ENCODE measurements at places on chromosomes 11 and 22. TPM values are rescaled to one million over a fixed set of nuclear protein-coding genes. Genes with fewer than 3 reads are reported as not detected.
A peak's percentile ranks its signal among the peaks of the same experiment; 100 is the strongest.

- no peaks in the 10 kb centered on the region for H3K27me3 ChIP-seq
- no peaks in the 10 kb centered on the region for H3K4me1 ChIP-seq
- H3K27ac ChIP-seq: no peak overlapping the region
- H3K36me3 ChIP-seq: peaks cover under 1% of the 10 kb centered on the region
- H3K4me3 ChIP-seq: no peak overlapping the region
Observed at GRCh38 chr22:21587803-21588611, 20.5 kb downstream of the UBE2L3 start.

The APOA5 gene
- polyA plus RNA-seq: not detected

DNA sequence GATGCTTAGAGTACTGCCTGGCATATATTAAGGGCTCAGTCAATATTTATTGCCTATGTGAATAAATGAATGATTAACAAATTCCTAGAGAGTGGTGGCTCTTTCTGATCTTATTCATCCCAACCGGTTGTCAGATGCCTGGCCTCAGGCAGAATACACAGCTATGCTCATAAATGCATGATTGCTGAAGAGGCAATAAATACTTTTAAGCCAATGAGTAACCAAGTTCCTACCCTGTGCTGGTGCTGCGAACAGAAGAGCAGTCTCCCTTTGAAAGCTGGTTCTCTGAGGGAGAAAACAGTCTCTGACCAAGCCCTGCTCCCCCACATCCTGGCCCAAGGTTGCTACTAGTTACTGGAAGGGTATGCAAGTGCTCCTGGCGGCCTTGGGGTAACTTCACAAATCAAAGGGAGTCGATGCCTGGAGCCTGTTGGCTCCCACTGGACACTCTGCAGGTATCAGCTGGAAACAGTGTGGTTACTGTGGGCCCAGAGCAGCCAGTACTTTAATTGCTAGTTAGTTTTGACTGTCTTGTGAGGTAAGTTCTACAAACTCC is 2.8 kb downstream of the USH1C start:
- H3K4me1 ChIP-seq: no peaks in the 10 kb centered on the region
- no peak overlapping the region for H3K4me3 ChIP-seq
- no peaks in the 10 kb centered on the region for H3K36me3 ChIP-seq
- H3K27ac ChIP-seq: no peak overlapping the region
- no peak for DNase-seq

GRCh38 chr22:24726848-24727217 is 47.7 kb downstream of the PIWIL3 start:
- no peak for DNase-seq
- no peaks in the 10 kb centered on the region for H3K27me3 ChIP-seq

DNA sequence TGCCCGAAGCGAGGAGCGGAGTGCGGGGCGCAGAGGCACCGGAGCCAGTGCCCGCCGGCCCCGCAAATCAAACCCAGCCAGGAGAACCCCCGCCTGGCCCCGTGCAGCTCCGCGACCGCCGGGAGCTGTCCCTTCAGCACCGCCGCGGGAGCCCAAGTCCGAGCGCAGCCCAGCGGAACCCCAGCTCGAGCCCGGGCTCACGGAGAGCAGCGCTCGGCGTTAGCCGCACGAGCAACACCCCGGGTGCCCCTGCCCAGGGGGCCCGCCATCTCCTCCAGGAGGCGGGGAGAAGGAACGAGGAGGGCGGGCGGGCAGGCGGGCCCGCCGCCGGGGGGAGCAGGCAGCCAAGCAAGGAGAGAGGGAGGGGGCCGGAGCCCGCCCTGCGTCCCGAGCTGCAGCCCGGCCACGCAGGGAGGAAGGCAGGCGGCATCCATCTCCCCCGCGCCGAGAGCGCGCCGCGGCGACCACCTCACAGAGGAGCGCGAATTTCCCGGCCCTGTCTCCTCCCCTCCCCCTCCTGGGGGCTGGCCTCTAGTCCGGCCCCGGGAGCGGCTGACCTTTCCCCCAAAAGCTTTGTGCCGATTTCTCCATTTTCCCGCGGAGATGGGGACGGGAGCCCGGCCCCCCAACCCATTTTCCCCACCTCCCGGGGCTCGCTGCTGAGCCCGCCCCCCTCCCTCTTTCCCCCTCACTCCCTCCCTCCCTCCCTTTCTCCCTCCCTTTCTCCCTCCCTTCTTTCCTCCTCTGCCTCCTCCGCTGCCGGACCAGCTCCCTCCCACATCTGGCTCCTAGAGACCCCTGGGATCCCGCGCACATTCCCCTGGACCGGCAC is 621 bp downstream of the KCNC1 start:
- H3K27me3 ChIP-seq: peaks cover 41% of the 10 kb centered on the region
- H3K4me3 ChIP-seq: no peak overlapping the region
- no peaks in the 10 kb centered on the region for H3K4me1 ChIP-seq
- no peaks in the 10 kb centered on the region for H3K36me3 ChIP-seq
- DNase-seq: peak; percentile 79
- H3K27ac ChIP-seq: no peak overlapping the region
